ENCODE measurements at places on chromosomes 5 and 9.

DNA sequence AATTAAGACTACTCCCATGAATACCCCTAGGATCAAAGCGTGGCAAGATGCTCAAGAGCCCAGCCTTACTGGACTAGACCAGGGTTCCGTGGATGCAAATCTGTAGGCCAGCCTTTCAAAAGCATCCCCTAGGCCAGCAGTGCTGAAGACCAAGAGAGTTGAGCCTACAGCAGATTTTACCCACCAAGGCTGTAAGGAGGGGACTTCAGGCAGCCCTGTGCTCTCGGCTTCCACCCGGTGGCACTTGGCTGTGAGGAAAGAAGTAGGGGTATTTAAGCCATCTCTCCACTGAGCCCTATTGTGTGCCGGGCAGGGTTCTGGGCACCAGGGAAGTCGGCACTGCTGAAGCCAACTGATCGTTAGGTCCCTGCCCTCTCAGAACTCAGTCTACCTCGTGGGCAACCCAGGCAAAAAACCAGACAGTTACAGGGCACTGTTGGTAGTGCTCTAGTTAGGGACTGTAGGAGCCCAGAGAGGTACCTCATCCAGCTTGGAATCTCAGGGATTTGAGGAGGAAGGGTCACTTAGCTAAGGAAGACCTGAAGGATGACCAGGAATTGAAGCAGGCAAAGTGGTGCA, 25.5 kb downstream of the TCF7 start:
- no peak for DNase-seq

DNA sequence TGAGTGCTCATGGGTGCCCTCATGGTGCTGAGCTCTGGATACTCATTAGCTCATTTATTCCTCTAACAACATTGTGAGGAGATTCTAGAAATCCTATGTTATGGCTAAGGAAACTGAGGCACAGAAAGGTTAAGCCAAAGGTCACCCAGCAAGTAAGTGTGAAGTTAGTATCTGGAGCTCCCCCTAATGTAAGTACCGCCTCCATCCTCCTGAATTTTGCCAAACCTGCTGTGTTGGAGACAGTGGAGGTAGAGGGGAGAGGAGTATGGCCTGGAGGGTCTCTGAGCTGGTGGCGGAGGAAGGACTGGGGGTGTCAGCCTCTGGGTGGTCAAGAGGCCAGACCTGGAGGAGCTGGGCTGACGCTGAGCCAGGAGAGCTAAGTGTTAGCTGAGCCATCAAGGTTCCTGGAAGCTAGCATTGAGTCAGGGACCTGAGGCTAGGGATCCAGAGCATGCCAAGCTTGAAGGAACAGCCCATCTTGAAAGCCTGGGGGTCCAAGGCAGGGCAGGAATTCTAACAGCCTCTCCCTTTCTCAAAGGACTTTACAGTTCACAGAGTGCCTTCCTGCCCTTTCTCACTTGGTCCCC, 114.8 kb downstream of the RGS3 start:
- DNase-seq = no peak

GRCh38 chr5:176810687-176811501, 535 bp downstream of the UNC5A start:
- no peak for DNase-seq

- DNase-seq = no peak
These were observed 92.7 kb upstream of the CACNA1B start for GRCh38 chr9:137784641-137785513.

GRCh38 chr9:128392302-128393144, 21.3 kb downstream of the URM1 start:
- no peak for DNase-seq

Data from activated T-helper 1 cell treated with Interleukin-2 at 50 U/mL for 16 hours (primary cell).